ENCODE measurements at places on chromosomes 16 and 17. TPM values are rescaled to one million over a fixed set of nuclear protein-coding genes. Genes with fewer than 3 reads are reported as not detected.

Gene HS3ST4
- polyA plus RNA-seq = 0.50 TPM

DNA sequence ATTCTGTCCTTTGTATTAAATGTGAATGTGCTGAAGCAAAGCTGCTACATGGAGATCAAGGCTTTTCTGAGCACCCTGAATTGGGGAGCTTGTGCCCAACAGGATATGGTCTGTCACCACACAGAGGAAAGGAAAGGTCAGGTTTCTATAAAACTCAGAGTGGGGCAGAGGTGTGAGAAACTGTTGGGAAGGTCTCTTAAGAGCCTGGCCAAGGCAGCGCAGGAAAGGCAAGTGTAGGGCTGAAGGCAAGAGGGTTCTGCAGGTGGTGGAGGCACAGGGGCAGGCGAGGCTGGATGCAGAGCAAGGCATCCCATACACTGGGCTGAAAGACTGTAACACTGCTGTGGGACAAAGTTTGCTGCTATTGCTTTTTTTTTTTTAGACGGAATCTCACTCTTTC lies 8.1 kb downstream of the COX6A2 start:
- no peak for DNase-seq

DNA sequence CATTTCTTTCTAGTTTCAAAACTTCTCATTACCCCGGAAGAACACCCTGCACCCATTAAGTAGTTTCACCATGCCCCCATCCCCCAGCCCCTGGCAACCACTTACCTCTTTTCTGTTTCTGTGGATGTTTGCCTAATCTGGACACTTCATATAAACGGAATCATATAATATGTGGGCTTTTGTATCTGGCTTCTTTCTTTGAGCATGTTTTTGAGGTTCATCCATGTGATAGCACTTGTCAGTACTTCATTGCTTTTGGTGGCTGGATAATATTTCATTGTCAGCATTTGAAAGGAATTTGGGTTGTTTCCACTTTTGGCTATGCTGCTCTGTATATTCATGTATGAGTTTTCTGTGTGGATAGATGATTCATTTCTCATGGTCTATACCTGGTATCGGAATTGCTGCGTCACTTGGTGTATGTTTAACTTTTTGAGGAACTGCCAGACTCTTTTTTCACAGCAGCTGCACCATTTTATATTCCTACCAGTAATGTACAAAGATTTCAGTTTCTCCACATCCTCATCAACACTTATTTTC lies 30.0 kb upstream of the SLC5A10 start:
- no peak for DNase-seq

GRCh38 chr16:84294531-84295142 lies at the start of gene WFDC1:
Gene WFDC1 (plus strand): TSS chr16:84294878. CDS start chr16:84294972, 94 bp downstream.
- DNase-seq = no peak

GRCh38 chr17:78345791-78346494 lies 13.9 kb downstream of the SOCS3 start:
- no peak for DNase-seq

DNA sequence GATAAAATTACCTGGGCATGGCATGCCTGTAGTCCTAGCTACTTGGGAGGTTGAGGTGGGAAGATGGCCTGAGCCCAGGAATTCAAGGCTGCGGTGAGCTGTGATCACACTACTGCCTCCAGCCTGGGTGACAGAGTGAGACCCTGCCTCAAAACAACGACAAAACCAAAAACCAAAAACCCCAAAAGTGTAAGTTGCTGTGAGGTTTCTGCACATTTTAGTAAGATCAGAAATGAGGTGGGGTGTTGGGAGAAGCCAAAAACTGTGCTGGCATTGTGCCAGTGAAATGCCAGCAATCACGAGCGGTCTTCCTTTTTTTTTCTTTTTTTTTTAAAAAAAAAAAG lies 114.6 kb downstream of the PITPNC1 start:
- no peak for DNase-seq

DNA sequence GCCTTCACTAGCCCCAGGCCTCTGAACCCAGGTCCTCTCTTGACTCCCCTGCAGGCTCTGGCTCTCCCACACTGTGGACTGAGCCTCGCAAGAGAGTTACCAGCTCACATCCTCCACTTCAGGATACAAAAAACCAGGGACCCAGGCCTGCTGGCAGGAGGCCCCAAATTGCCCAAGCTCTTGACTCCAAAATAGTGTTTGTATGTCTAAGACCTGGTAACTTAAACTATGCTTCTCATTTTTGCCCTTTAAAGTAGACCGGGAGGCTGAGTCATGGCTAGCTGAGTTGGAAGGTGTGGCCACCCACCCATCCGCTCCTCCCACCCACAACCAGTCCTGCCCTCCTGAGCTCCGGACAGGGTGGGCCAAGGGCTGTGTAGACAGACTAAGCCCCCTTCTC lies 250.0 kb downstream of the SOX9 start:
- no peak for DNase-seq

- DNase-seq = no peak
Observed at GRCh38 chr16:86509759-86510464, 415 bp upstream of the FOXF1 start.

- no peak for DNase-seq
Observed at GRCh38 chr16:15482068-15482747, 47.8 kb downstream of the BMERB1 start.

Measured in renal cortex interstitium (tissue), 15 donors.